ENCODE measurements at places on chromosomes 16 and 17. TPM values are rescaled to one million over a fixed set of nuclear protein-coding genes. Genes with fewer than 3 reads are reported as not detected.

GRCh38 chr16:1338119-1338730, 4.8 kb downstream of the BAIAP3 start:
- no peak for DNase-seq

DNA sequence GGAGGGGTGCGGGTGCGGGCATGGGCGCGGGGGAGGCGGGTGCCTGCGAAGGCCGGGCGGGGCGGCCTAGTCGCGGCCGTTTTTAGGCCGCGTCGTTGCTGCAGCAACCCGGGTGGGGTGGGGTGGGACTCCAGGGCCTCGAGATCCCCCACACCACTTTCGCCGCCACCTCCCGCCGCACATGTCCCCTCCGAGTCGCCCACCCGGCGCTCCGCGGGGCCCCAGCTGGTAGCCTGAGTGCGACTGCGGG, 11.3 kb downstream of the TBX2 start:
- no peak for DNase-seq

Gene CCDC144A
- total RNA-seq, result 48.5 TPM

Gene IL32
- total RNA-seq, result 0.82 TPM

- DNase-seq, result no peak
Observed at GRCh38 chr17:73679476-73679875, 35.2 kb upstream of the SDK2 start.

Gene ANKRD40CL
- not detected for total RNA-seq

DNA sequence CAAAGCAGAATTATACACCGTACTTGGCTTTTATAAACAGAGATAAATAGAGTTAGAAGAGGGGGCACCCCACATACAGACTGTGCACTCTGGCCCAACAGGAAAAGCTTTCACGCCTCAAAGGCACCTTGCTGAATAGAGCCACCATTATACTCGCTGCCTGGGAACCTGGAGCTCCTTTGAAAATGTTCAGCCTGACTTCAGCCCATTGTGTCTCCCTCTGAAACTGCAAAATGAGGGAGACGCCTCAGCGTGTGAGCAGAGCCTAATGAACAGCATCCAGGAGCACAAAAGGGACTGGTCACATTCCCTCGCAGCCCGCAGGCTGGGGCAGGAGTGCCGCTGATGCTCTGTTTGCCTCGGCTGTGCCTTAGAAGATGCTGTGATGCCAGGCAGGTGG, 46.3 kb downstream of the ABCC12 start:
- DNase-seq, result no peak

Gene HAS3
- total RNA-seq, result 4.9 TPM

DNA sequence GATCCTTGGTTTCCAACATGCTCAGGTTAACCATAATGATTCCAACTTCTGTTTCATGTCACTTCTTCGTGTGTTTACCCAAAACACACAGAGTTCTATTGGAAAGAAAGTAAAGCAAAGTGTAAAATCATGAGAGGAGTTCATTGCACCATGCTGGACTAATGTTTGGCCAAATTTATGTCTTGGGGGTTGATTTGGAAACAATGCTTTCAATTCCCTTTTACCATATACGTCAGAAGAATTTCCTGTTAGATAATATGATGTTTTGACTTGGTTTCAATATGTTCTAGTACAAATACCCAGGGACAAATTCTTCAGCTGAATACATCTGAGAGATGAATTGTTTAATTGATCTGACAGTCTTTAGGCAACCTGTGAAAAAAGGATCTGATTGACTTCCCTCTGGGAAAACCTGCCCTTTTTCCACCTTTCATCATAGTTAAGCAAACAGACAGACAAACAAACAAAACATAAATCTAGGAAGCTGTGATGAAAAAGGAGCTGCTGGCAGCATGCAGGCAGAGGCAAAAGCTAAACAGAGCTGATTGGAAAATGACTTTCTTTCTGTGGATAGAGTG, 26.0 kb upstream of the MPHOSPH6 start:
- no peak for DNase-seq

Gene C16orf54
- 0.41 TPM for total RNA-seq

GRCh38 chr16:68434624-68435210, 13.6 kb downstream of the SMPD3 start:
- no peak for DNase-seq

GRCh38 chr17:20098314-20098713, 89.2 kb downstream of the SPECC1 start:
- no peak for DNase-seq

Gene PKMYT1
- total RNA-seq, result 1.2 TPM

- DNase-seq, result no peak
Observed at GRCh38 chr17:34302636-34303035, 16.6 kb upstream of the CCL8 start.

- peak; percentile 3 for DNase-seq
Observed at GRCh38 chr17:53749178-53749577, 73.5 kb upstream of the KIF2B start.

Gene ZG16
- total RNA-seq, result not detected

- no peak for DNase-seq
Observed at GRCh38 chr16:63980763-63981162, 1141.1 kb downstream of the CDH11 start.

DNA sequence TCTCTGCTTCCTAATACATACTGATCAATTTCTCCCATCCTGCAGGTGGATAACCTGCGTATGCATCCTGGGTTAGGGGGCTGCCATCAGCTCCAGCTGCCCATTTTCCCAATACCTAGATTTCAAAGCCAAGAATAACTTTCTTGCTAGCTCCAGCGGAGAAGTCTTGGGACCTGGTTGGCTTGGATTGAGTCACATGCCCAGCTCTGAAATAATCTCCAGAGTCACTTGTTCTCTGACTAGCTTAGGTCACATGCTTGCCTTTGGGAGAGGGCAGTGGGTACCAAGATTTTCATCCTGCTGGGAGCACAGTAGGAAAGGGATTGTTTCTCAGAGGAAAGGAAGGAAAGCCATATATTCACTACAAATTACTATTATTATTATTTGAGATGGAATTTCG, 70.0 kb upstream of the ELAC2 start:
- no peak for DNase-seq

DNA sequence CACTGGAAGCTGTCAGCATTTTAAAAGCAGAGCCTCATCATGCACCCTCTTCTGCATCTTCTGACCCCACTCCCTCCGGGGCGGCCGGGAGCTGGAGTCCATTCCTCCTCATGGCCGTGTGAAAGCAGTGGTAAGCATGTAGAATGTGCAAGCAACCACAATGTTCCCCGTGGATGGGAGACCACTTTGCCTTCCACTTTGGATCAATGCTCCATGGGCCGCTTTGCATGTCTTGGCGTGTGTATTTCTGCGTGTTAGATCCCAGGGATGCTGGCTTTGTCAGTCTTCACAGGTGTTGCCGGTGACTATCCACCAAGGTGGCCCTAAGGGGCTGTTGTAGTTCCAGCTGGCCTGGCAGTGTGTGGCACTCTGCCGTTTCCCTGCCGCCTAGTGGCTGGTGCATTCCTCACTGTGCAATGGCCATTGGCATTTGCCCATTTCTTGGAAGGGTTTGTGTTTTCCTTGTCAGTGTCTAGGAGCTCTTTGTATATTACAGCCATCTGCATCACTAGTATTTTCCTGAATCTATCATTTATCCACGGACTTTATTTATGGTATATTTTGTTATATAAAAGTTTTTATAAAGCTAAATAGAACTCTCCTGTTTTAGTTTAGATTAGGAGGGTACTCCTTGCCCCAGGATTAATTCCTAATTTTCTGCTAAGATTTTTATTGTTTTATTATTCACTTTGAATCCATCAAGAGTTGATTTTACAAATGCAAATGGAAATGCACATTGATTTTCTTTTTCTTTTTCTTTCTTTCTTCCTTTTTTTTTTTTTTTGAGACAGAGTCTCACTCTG, 5.8 kb upstream of the ALDH3A1 start:
- peak; percentile 55 for DNase-seq

DNA sequence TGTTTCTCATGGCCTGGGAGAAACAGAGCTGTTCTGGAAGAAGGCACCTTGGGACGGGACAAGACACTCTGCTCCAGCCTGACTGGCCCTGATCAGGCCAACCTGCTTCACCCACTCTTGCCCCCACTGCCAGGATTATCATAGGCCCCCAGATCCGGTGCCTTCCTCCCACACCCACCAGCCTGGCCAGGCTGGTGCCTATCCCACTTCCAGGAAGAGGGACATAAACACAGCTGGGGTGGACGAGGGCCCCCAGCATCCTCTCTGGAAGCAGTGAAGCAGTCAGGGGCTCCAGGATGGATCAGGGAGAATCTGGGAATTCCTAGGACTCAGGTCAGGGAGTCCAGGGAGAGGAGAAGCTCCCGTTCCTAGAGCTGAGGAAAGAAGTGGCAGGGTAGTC, 16.9 kb upstream of the ITGA3 start:
- no peak for DNase-seq

Gene MT1M
- total RNA-seq, result not detected

- no peak for DNase-seq
Observed at GRCh38 chr17:71941920-71942319, 178.9 kb upstream of the SOX9 start.

- no peak for DNase-seq
Observed at GRCh38 chr17:50380369-50381259, 7.6 kb downstream of the EME1 start.

DNA sequence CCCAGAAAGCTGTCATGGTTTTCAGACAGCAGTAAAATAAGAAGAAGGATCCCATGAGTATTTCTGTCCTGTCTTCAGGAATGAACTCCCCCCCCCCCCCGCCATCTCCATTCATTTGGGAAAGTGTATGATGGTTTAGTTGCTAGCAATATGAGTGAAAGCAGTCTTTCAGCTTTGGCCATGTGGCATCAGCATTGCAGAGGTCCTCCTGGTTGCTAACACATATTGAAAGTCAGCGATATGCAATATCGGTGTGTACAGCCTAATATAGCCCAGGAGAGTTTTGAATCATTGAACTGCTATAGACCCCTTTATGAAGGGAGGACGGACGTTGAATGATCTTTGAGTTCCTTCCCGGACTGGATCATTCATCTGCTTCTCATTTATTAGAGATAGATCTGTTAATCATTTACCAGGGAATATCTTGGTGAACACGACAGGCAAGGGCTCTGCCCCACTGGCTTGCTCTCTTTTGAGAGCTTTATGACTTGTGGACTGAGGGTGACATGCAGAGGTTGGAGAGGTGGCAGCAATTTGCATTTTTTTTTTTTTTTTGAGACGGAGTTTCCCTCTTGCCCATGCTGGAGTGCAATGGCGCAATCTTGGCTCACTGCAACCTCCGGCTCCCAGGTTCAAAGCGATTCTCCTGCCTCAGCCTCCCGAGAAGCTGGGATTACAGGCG, 25.2 kb downstream of the DEF8 start:
- no peak for DNase-seq

- no peak for DNase-seq
Observed at GRCh38 chr17:67452681-67453554, 75.8 kb downstream of the PITPNC1 start.

Gene CD300E
- under 0.01 TPM for total RNA-seq

- DNase-seq, result no peak
Observed at GRCh38 chr17:27930000-27930399, 36.8 kb upstream of the LYRM9 start.

DNA sequence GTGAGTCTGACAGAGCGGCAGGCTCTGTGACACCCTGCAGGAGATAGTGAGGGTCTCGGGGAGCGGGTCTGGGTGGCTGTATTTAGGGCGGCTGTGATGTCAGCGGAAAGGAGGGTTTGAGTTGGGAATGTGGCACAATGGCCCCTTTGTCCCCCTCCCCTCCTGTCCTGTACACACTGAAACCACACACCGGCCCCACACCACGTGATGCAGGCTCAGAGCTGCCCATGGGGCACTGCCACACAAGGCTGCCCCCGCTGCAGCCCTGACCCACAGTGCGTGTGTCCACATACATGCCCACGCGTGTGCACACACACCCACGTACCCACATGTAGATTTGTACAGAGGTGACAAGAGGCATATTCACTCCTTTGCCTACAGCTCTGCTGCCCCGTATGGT, 15.3 kb downstream of the SGCA start:
- peak; percentile 54 for DNase-seq

DNA sequence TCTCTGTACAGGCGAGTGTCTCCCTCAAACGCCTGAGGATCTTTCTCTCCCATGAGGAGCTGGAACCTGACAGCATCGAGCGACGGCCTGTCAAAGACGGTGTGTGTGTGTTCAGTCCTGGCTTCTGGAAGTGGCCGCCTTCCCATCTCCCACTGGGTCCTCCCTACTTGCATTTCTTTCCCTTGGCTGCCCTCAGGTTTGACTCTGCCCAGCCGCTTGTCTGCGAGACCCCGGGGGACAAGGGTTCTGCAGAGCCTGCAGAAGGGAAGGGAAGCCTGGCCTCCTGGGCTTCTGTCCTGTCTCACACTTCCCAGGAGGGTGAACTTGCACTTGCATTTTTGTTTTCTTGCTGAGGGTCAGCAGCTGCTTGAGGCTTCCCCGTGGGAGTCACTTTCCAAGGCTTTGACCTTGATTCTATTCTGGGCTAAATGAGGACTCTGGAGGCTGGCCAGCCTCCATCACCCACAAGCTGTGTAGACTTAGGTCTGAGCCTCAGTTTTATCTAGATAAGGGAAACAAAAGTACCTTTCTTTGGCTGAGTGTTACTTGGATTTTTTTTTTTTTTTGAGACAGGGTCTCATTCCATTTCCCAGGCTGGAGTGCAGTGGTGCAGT, 122.3 kb downstream of the ABCC1 start:
- DNase-seq, result no peak

DNA sequence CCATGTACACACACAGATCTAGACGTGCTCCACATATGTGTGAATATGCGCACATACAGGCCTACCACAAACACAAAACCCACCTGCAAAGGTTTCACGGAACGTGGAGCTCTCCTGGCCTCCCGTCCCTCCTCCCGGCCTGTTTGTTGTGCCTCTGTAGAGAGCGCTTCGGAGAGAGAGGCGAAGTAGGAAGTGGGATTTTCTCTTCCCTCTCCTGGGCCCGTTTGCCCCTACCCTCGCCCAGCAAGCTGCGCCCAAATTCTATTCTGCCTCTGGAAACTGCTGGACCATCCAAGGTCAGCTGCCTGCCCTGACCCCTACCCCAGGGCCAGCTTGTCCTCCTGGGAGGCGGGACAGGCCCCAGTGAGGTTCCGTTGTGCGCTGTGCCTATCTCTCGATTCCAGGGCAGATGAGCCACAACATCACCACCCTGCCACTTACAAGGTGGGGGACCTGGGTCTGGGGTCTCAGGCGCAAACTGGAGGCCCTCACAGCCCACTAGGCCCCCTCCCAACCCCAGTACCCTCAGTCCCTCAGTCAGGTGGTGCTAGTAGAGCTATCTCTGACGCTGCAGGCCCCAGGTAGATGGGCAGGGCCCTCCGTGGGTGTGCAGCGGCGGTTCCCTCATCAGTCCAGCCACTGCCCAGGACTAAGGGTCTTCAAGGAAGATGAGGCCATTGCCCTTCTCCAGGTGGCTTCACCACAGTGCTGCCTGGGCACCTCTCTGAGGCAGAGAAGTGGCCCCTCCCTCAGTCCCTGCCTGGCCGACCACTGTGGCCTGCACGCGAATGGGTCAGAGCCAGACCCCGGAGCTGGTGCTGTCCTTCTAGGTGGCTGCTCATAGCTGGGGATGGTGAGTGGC, 54.2 kb downstream of the BEAN1 start:
- DNase-seq, result no peak

GRCh38 chr16:16175296-16175695, 48.0 kb downstream of the ABCC6 start:
- DNase-seq, result no peak

Gene FCSK
- total RNA-seq, result 6.5 TPM

GRCh38 chr16:83887080-83887479, 11.8 kb upstream of the MLYCD start:
- DNase-seq, result no peak

Measured in frontal cortex (tissue), 4 donors.